Hematopoietic multipotent progenitor cell treated with erythropoietin and hydrocortisone succinate and interleukin-3 and kit ligand, for 8 days (in vitro differentiated cells): ENCODE measurements at places on chromosomes 4 and X.
A peak's percentile ranks its signal among the peaks of the same experiment; 100 is the strongest.

DNA sequence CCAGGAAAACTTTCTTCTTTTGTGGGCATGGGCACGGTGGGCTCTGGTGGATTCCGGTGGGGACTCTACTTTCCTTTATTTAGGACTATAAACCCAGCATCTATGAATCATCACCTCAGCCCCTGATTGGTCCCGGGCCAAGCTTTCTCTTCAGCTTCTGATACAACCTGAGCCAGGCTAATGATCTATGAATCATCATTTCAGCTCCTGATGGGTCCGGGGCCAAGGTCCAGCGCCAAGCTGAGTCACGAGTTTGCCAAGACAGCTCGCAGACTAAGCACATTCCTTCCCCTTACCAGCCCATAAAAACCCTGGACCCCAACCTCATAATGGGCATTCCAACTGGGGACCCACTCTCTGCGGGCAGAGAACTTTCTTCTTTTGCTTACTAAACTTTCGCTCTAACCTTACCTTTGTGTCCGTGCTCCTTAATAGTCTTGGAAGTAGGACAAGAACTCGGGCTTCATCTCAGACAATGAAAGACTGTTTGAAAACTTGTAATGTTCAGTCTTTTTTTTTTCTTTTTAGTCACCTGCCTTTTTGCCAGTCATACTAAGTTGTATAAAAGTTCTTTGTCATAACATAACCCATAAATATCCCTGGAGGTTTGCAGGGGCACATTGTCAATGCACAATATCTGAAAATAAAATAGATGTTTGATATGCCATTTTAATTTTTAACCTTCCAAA, 904.9 kb upstream of the EPHA5 start:
- DNase-seq = no peak

DNA sequence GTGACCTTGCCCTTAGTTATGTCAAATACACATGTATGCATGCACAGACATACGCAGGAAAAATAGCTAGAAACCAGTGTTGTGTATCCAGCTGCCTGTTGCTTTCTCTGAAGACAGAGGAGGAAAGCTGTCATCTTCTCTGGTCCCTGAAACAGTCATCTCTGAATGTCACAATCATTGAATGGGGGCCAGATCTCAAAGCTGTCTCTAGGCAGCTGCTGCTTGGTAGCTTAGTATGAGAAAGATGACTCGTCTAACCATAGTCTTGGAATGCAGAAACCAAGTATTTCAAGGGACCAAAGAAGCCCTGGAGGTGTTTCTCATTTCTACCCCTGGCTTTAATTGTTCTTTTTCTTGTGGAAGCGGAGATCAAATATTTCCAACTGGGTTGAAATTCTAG, 4.0 kb downstream of the GRIA3 start:
- DNase-seq = no peak

GRCh38 chrX:29082558-29082957, 495.3 kb downstream of the IL1RAPL1 start:
- DNase-seq = no peak

DNA sequence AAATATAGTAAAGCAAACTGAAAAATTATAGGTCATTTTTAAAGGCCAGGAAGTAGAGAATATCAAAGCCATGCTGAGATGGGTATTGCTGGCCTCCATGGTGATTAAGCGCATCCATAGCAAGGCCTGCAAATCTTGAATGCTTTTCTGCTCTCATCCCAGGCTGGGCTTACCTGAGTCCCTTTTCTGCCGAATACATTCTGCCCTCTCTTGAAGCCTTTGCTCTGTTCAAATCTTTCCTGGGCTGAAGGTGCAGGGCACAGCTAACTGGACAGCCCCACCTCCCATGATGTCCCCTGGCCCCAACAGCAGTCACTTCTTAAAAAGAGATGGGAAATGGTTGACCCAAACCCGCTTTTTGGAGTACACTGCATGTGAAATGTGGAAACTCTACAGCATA, 10.1 kb upstream of the EIF1AX start:
- no peak for DNase-seq

- peak; percentile 68 for DNase-seq
These were observed 5.4 kb upstream of the GTPBP6 start for GRCh38 chrX:323721-324628.

- DNase-seq = peak; percentile 80
These were observed 2.4 kb upstream of the SH3KBP1 start for GRCh38 chrX:19889582-19890342.

- no peak for DNase-seq
These were observed 42.4 kb upstream of the NOCT start for GRCh38 chr4:138972956-138973801.

- no peak for DNase-seq
These were observed 95.3 kb upstream of the EGFL6 start for GRCh38 chrX:13474164-13474516.

DNA sequence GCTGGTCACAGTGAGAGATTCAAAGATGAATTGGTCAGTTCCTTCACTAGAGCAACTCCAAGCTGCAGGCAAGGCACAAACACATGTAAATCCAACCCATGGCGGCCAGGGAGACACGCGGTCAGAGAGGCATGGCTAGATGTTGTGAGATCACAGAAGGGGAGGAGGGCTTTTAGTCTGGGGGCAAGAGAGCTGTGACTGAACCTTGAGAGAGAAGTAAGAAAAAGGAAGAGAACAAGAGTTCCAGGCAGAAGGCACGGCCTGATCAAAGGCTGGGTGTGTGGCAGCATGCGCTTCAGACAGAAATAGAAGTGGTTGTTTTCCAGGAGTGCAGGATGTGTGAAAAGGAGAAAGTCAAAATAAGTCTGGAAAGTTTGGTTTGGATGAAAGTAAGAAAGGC, 15.9 kb downstream of the CCDC149 start:
- no peak for DNase-seq

GRCh38 chrX:17024886-17025285, 78.4 kb downstream of the REPS2 start:
- DNase-seq = no peak

DNA sequence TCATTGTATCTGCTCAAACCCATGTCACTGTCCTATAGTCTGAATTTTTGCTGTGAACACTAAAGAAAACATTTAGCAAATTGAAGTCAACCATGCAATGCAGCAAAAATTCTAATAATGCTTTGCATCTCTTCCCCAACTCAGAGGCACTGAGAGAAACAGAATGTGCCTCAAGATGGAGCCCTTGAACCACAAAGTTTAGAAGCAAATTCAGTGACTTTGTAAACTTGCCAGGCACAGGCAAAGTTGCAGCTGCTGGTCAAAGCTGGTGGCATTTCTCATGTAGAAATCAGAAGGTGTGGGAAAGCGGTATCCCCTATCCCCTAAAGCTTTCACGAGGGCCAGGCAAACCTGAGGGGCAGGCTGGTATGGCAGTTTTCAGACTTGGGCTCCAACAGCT, 121.7 kb upstream of the DIPK2B start:
- DNase-seq = peak; percentile 4

DNA sequence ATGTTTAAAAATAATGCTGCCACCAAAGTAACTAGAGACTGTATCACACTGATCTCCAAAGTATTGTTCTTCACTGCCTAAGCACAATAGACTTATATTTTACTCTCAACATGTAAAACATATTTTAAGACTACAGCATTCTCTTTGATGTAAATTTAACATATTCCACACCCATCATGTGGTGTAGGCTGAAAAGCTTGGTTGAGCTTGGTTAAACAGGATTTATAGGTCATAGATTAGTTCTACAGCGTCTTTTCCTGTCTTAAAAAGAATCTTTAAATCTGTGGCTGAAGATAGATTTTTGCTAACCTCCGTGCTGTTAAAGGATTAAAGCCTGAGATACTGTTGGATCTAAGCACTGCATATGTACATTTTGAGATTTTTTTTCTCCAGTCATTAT, 379.9 kb downstream of the SH2D1A start:
- DNase-seq = no peak
